ENCODE measurements at places on chromosomes 7 and 10.

DNA sequence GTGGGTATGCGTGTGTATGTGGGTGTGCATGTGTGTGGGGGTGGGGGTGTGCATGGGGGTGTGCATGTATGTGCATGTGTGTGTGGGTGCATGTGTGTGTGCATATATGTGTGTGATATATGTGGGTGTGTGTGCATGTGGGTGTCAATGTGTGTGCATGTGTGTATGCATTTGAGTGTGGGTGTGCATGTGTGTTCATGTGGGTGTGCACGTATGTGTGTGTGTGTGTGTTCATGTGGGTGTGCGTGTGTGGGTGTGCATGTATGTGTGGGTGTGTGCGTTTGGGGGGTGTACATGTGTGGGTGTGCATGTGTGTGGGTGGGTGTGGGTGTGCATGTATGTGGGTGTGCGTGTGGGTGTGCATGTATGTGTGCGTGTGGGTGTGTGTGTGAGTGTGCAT lies 42.6 kb downstream of the GTF2IRD1 start:
- no peak for DNase-seq

DNA sequence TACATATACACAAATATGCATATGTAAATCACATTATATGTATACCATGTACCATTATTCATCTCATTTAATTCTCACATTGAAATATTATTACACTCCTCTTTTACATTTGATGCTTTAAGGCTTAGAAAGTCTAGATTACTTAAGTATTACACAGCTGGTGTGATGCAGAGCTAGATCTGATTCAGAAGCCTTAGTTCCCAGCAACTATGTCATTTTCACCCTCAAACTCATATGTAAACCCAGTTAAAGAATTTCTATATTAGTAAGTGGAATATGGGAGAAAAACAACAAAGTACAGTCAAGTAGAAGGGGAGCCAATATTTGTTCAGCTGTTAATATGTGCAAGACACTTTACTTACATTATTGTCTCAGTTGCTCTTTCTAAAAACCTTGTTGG lies 74.3 kb upstream of the CSTF2T start:
- no peak for DNase-seq

GRCh38 chr10:113169111-113169510 lies 219.1 kb downstream of the TCF7L2 start:
- no peak for DNase-seq

GRCh38 chr7:128892521-128893250 lies 17.8 kb downstream of the KCP start:
- no peak for DNase-seq

DNA sequence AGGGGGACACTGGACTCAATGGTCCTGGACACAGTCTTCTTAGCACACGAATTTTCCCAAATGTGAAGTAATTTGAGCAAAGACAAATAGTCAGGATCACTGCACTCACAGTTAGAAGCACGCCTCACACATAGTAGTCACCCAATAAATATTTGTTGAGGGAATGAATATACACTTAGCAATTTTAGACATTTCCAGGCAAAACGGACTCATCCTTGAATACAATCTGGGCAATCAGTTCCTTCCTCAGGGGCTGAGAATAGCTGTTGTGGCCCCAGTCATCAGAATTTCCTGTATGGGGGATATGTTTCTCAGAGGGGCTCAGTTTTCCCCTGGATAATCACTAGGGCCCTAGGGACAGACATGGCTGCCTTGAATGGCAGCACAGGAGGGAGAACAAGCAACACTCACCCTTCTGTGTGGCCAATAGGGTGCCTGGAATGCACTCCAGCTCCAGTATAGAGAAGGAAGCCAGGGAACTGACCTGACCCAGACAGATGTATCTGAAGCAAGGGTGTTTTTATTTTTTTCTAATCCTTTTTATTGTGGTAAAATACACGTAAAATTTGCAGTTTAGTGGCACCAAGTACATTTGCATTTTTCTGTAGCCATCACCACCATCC lies 282.7 kb upstream of the ZNF32 start:
- DNase-seq: no peak

GRCh38 chr7:36144189-36144588 lies 8.9 kb upstream of the EEPD1 start:
- DNase-seq: no peak

DNA sequence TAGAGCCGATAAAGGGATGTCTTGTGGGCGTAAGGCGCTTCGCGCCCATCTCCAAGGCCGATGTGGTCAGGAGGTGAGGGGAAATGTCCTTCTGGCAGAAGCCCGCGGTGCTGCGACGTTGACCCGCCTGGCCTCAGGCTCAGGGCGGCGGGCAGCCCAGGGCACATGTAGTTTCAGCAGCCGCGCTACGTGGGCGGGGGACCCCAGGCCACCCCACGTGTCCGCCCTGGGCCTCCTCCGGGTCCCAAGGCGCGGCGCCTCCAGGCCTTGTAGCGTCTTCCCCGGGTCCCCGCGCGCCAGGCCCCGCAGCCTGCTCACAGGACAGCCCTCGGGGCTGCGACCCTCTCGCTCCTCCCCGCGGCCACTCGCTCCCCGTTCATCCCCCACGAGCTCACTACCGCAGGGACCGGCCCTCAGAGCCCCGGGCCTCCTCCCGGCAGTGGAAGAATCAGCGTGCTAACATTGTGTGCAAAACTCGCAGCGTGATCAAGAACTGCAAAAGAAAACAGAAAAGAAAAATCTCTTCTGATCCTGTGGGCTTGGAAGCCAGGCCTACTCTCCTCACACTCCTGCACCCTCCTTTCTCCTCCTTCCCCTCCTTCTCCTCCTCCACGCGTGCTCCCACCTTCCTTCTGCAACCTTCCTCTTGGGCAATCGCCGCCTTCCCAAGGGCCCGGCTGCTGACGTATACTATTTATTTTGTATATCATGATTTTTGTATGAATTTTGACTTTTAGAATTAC lies 4.4 kb upstream of the TBX20 start:
- no peak for DNase-seq

DNA sequence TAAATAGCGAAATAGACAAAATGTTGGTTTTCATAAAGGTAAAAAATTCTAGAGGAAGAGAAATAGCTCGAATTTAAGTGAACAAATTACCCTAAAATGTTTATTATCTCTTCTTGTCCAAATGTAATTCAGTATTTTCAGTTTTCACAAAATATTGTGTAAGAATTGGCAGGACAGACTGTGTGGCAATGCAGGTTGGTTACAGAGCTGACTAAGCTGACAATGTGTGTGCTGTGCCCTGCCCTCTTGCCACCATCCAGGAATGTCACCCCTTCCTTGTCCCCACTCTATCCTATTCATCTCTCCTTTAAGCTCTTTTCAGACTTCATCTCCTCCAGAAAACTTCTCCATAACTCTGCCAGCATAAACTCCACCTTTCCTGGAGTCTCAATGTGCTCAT lies 46.1 kb downstream of the COL28A1 start:
- no peak for DNase-seq

- DNase-seq: no peak
Measured at GRCh38 chr10:27536437-27536836, 32.3 kb downstream of the RAB18 start.

DNA sequence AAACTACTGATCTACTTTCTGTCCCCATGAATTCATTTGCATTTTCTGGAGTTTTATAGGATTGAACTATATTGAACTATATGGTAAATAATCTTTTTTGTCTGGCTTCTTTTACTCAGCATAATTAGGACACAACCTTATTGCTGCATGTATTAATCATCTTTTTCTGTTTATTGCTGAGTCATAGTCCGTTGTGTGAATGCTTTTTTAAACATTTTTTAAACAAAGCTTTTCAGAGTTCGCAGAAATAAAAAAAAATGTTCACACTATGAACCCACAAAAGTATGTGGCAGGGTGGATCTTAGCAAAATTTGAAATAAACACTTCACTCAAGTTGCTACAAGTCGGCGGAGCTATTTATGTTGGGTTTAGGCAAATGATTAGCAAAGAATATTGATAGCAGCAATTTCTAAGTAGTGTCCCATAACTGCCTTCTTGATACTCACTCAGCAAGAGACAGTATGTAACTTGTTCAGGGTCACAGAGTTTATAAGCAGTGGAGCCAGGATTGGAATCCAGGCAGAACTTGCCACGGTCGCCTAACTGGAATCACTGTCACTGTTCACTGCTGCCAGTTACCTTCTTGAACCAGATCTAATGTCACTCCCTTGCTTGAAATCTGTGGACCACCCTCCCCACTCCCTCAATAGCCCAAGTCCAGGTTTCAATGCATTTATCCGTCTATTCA lies 5.6 kb downstream of the CH25H start:
- DNase-seq: no peak

DNA sequence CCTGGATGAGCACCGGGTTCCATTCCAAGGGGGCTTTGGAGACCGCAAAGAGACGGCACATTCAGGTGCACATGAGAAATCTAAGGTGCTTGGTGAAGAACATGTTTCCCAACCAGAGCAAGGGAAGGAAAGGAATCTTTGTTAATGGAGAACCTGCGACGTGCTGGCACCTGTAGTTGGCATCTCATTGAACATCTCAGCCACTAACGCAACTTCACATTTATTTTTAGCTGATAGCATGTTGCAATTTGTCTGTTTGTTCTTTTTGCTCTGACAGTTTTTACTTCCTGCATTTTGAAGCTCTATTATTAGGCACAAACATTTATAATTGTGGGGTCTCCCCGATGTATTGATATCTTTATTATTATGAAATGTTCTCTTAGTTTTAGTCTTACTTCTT lies 316.7 kb downstream of the TCERG1L start:
- no peak for DNase-seq

- no peak for DNase-seq
Measured at GRCh38 chr10:17645621-17646345, 1.8 kb downstream of the STAM start.

DNA sequence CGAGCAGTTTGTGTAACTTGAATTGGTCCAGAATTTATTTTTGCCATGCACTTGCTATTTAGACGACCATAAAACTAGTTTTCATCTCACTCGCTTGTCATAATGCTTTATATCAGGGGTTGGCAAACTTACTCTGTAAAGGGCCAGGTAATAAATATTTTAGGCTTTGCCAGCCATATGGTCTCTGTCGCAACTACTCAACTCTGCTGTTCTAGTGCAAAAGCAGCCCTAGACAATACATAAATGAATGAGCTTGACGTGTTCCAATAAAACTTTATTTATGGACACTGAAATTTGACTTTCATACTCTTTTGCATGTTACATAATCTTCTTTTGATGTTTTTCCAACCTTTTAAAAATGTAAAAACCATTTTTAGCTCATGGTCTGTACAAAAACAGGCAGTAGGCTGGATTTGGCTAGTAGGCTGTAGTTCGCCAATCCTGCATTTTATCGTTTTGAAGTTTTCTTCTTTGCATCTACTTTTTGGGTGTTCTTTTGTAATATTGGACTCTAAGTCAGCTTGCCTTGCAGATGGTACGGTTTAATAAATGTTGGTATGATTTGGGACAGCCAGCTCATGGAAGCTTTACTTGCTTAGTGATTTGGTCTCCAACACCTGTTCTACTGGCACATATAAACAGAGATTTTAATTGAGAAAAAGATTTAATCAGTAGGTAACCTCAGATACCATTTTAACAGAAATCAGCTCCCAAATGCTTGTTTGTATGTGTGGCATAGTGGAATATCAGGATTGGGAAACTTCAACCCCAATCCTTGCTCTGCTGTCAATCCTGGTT lies 25.6 kb downstream of the SND1 start:
- DNase-seq: no peak

DNA sequence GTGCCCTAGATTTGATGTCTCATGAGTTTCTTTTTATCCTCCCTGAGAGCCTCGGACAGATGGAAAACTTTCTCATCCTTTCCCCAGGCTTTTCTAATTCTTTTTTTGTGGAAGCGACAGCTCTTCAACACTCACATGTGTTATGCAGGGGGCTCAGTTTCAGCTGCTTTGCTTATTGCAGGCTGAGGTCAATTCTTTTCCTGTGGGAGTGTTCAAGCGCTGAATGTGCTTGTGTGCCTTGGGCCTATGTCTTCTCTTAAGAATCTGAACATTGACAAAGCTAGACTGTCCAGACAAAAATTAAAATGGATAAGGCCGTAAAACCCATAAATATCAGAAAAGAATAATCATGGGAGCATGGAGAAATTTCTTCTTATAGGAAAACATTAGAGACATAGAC lies 125.2 kb upstream of the STEAP4 start:
- no peak for DNase-seq

DNA sequence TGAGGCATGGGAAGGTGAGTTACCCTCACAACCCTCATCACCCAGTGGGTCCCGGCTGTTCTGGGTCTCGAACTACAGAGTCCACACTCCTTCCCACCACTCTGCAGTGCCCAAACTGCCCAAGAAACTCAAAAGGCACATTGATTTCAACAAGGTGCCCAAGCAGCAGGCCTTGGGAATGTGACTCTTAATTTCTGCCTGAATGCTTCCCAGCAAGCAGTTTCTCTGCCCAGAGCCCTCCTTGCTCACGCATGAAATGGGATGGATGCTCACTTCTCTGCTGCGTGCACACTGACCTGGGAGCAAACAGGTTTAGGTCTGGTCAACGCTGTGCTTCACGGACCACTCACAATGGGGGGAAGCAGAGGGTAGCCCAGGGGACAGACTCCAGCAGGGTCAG lies 77.9 kb downstream of the GRB10 start:
- no peak for DNase-seq

Data from memory B cell (primary cell).